Bladder microvascular endothelial cell (primary cell): ENCODE measurements at places on chromosomes 3 and 15. TPM values are rescaled to one million over a fixed set of nuclear protein-coding genes. Genes with fewer than 3 reads are reported as not detected.

Gene C3orf20
- total RNA-seq: not detected in 2 replicates

Gene ABI3BP
- total RNA-seq: 1.5 and 17.4 TPM in 2 replicates

Gene PCBP4
- 20.2 and 45.4 TPM in 2 replicates for total RNA-seq

Gene ITIH1
- 0.16 TPM in 1 of 2 replicates, not detected in the other for total RNA-seq

Gene HYKK
- total RNA-seq: 0.49 and 1.3 TPM in 2 replicates

Gene CCDC9B
- 10.8 and 36.9 TPM in 2 replicates for total RNA-seq

Gene CLDN18
- total RNA-seq: not detected in 2 replicates

Gene UACA
- 219 and 441 TPM in 2 replicates for total RNA-seq

Gene GOLGA8R
- total RNA-seq: 0.16 and 1.3 TPM in 2 replicates

Gene APH1B
- 13.4 and 16.0 TPM in 2 replicates for total RNA-seq

Gene SETD5
- 25.4 and 96.0 TPM in 2 replicates for total RNA-seq

Gene RFTN1
- 42.9 and 46.9 TPM in 2 replicates for total RNA-seq

Gene AADACL2
- total RNA-seq: not detected in 2 replicates

Gene FEZF2
- total RNA-seq: not detected in 2 replicates

Gene SKOR1
- total RNA-seq: under 0.01 TPM in 1 of 2 replicates, not detected in the other

Gene BFSP2
- not detected in 2 replicates for total RNA-seq

Gene ROPN1
- total RNA-seq: not detected in 2 replicates

Gene PSTPIP1
- 0.13 TPM in 1 of 2 replicates, not detected in the other for total RNA-seq

Gene TPRG1
- not detected in 2 replicates for total RNA-seq

Gene LDHAL6B
- total RNA-seq: not detected in 2 replicates

Gene RLBP1
- not detected in 2 replicates for total RNA-seq

Gene GASK1A
- under 0.01 TPM in 1 of 2 replicates, not detected in the other for total RNA-seq

Gene HHLA2
- total RNA-seq: not detected in 2 replicates

Gene CDAN1
- 5.7 and 12.7 TPM in 2 replicates for total RNA-seq

Gene DAPK2
- 11.2 and 25.0 TPM in 2 replicates for total RNA-seq

Gene LPCAT4
- 6.6 and 9.4 TPM in 2 replicates for total RNA-seq

Gene ADAMTSL3
- under 0.01 and 9.2 TPM in 2 replicates for total RNA-seq

Gene LIPH
- total RNA-seq: 0.19 TPM in 1 of 2 replicates, not detected in the other

Gene CCR9
- not detected in 2 replicates for total RNA-seq

Gene CALML4
- 4.4 and 5.1 TPM in 2 replicates for total RNA-seq

Gene MESP2
- not detected in 2 replicates for total RNA-seq

Gene ARHGEF26
- 0.63 and 1.3 TPM in 2 replicates for total RNA-seq

Gene TRPM1
- 0.06 and 0.81 TPM in 2 replicates for total RNA-seq

Gene ADAMTS7
- 11.2 and 21.2 TPM in 2 replicates for total RNA-seq

Gene IGSF10
- total RNA-seq: under 0.01 and 0.06 TPM in 2 replicates

Gene CATSPER2
- total RNA-seq: 0.97 and 2.1 TPM in 2 replicates

Gene IQCF5
- not detected in 2 replicates for total RNA-seq

Gene INKA1
- 15.4 and 38.2 TPM in 2 replicates for total RNA-seq

Gene MYO5C
- total RNA-seq: 19.4 and 23.3 TPM in 2 replicates

Gene MRPS22
- total RNA-seq: 63.6 and 71.6 TPM in 2 replicates

Gene NR2E3
- total RNA-seq: 0.50 TPM in 1 of 2 replicates, not detected in the other
